SHP77 (cell line): ENCODE measurements at places on chromosomes 3 and 15.
A peak's percentile ranks its signal among the peaks of the same experiment; 100 is the strongest.

DNA sequence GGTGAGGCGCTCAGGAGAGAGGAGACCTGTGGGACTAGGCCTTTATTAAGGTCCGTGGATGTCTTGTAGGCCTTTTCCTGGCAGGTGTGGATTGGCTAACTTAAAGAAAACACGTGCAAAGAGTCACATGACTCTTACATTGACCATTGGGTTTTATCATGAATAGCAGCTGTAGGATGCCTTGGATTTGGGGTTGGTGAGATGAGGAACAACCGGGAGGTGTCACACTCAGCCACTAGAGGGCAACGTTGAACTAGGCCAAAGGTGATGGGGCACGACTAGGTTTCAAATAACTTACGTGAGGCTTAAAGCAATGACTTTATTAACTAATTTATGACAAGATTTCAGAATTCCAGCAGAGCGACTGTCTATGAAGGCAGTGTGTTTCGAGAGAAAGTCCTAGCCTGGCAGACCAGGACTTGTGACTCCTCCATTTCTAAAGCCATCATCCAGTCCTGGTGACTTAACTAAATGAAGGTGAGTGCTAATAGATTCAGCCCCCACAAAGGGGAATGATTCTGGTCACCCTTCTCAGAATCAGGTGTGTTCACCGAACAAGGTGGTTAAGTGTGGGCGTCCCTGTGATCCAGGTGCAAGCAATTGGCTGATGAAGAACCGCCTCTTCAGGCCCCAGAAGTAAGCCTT, 345.6 kb downstream of the MCTP2 start:
- peak; percentile 13 for DNase-seq

- DNase-seq = no peak
Measured at GRCh38 chr15:67172172-67172571, 82.3 kb downstream of the AAGAB start.

DNA sequence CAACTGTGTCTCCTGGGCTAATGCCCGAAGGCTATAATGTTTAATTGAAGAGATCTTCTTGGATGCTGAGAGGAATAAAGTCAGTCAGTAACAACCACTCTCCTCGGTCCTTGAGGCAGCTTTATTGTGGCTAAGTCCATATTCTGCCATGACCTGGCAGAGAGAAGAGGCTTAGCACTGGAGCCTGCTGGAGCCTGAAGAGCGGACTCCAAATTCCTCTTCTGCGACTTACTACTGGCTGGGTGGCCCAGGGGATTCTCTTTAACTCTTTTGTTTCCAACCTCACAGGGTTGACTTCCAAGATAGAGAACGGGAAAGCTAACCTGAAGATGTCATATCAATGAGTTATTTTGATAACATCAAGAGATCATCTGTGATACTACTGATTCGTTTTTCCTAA, 71.1 kb downstream of the MYO1E start:
- no peak for DNase-seq

DNA sequence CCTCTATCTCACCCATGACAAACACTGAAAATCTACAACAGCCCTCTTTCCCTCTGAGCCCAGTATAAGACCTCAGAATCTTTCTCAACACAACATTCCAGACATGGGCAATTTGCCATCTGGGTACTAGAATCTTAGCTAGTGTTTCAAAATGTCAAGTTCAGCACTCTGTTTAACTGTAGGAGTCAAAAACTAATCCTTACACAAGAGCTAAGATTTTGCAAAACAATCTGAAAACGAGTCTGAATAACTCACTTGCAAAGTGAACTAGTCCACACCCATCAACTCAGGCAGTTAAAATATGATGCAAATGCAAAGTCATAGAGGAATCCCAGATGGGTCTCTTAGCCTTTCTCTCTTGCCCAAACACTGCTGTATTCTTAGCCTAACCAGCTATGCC, 67.8 kb downstream of the GPR176 start:
- no peak for DNase-seq

DNA sequence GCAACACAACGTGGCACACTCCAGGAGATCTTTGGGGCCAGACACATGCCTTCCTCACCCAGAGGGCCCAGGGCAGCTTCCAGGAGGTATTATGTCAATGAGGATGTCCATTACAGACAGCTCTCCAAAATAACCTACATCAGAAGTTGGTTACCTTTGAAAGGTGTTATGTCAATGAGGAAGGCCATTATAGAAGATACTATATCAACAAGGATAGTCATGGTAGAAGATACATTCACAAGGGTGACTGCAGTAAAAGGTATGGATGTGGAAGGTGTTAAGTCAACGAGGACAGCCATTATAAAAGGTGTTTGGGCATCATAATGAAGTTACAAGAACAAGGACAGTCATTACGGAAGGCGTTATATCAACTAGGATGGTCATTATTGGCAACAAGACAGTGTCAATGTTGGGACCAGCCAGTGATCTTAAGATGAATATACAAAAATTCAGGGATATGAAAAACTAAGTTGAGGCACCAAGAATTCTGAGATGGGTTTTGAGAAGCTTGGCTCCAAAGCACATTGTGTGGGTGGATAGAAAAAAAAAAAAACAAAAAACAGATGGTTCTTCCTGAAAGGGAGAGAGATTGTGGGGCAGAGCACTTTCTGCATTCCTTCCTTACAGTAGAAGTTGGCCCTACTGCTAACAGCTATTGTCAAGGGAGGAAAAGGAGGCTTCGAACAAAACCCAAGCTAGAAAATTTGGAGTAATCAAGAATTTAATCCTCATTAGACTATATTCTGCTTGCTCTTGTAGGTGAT, 11.2 kb downstream of the CDCP1 start:
- no peak for DNase-seq

GRCh38 chr3:172391592-172392302, 56.5 kb downstream of the GHSR start:
- DNase-seq = no peak

- DNase-seq = no peak
Measured at GRCh38 chr15:25022233-25022632, 67.4 kb downstream of the SNRPN start.
